CD4-positive, CD25-positive, alpha-beta regulatory T cell (primary cell): ENCODE measurements at places on chromosomes 12 and 14.

- no peak for DNase-seq
Measured at GRCh38 chr14:87542288-87542687, 450.7 kb downstream of the GALC start.

- DNase-seq: peak; percentile 20
Measured at GRCh38 chr12:50185970-50186663, 18.9 kb upstream of the CERS5 start.

GRCh38 chr12:2302711-2303580 is 250.2 kb downstream of the CACNA1C start:
- DNase-seq: no peak

- DNase-seq: no peak
Measured at GRCh38 chr12:41242603-41243002, 54.5 kb downstream of the PDZRN4 start.

GRCh38 chr12:123910761-123911193 is 61.9 kb downstream of the CCDC92 start:
- DNase-seq: peak; percentile 6

- DNase-seq: no peak
Measured at GRCh38 chr12:52667509-52667908, 12.7 kb downstream of the KRT1 start.

DNA sequence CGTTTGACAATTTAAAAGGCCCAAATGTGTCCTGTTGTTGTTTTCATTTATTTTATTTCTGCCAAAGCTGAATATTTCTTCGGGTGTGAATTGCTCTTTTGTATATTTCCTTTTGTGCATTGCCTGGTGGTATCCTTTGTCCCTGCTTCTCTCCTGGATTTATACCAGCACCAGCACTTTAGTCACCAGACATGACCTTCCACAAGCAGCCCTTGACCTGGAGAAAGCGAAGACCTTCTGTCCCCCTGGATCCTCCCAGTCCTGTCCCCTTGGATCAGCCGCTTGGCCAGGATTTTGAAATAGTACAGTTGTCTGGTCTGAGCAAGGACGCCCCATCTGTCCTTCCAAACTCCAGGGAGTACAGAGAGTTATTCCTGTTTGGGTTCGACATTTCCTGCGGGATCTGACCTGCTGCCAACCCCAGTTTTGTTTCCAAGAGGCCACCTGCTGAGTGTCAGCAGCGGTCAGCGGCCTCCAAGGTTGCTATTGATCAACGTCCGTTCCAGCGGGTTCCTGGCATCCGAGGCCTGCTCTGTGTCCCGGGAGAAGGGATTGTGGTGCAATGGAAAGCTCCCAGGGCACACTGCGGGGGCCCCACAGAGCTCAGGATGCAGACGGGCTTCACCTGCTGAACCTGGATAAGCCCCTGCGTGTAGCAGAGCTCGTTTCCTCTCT is 45.1 kb upstream of the CHGA start:
- no peak for DNase-seq
